ENCODE measurements at places on chromosomes 13 and 19.

DNA sequence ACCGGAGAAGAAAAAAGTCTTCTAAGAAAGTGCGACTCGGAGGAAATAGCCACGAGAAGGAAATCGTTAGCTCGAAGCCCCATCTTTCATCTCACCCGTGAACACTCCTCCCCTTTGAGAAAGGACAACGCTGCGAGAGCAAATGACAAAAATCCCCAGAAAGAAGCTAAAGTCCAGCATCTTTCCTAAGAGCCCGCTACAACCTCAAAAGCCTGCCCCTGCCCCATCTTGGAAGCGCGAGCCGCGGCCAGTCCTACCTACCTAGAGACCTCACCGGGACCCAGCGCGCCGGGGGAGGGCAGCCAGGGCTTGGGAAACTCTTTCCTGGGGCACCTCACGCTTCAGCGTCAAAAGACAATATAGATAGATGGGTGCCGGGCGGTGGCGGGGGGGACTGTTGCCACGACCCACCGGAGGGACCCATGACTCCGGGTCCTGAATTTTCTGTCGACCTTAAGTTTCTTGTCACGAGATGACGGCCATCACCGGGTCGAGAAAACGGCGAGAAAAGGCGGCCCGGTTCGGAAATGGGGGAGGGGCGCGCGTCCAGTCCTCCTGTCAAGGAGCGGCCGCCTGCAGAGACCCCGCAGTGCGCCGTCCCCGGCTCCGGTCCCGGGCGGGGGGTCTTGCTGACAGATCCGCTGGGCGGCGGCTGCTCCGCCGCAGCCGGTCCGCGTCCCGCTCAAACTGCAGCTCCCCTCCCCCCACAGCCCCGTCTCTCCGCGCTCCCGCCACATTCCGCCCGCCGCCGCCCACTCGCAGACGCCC is 65.9 kb downstream of the KCNRG start:
- DNase-seq: no peak

- DNase-seq: no peak
Observed at GRCh38 chr13:21060338-21061028, 903 bp downstream of the LATS2 start.

- no peak for DNase-seq
Observed at GRCh38 chr19:13339869-13340268, 166.4 kb downstream of the CACNA1A start.

DNA sequence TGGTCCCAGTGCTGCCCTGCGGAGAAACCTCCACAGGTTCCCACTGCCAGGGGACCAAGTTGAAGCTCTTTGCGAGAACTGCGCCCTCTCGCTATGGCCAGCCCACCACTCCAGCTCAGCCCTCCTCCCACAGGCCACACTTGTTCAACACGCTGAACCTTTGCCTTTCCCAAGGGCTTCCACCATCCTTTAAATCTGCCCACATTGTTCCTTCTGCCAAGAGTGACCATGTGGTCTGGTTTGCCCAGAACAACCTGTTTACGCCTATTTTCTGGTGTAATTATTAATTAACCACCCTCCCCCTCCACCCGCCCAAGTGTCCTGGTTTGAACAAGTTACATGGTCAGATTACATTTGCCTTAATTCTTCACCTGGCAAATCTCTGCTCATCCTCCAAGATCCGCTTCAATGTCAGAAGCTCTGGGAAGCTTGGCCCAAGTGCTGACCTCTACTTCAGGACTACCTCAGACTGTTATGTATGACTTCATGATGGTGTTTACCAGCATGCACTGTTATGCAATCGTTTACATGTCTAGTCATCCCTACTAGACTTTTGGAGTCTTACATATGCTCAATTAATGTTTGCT is 12.0 kb upstream of the USP12 start:
- no peak for DNase-seq

DNA sequence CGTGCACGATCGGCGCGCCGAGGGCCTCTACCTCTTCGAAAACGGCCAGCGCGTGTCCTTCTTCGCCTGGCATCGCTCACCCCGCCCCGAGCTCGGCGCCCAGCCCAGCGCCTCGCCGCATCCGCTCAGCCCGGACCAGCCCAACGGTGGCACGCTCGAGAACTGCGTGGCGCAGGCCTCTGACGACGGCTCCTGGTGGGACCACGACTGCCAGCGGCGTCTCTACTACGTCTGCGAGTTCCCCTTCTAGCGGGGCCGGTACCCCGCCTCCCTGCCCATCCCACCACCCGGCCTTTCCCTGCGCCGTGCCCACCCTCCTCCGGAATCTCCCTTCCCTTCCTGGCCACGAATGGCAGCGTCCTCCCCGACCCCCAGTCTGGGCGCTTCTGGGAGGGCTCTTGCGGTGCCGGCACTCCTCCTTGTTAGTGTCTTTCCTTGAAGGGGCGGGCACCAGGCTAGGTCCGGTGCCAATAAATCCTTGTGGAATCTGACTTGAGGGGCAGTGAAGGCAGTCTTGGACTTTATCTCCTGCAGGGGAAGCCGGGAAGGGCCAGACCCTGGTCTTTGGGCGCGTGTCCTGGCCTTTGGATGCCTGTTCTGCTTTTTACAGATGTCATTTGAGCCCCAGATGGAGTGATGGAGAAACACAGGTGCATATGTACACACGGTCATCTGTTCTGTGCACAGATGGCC is 2.2 kb downstream of the CLEC11A start:
- no peak for DNase-seq

- no peak for DNase-seq
Observed at GRCh38 chr13:90500569-90500968, 846.9 kb upstream of the MIR17HG start.

DNA sequence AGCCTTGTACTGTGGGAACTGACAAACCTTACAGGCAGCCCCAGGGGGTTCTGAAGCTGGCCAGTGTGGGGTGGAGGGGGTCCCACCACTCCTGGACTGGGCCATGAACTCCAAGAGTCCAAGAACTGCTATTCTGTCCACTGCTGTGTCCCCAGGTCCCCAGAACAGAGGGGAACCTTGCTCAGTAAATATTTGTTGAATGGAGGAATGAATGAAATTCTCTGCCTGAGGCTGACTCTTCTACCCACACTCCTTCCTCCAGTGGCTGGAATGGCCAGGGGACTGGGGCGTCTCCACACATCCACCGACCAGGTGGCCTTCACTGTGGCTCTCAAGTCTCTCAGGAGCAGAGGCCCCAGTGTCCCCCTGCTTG is 11.6 kb downstream of the WIZ start:
- no peak for DNase-seq

DNA sequence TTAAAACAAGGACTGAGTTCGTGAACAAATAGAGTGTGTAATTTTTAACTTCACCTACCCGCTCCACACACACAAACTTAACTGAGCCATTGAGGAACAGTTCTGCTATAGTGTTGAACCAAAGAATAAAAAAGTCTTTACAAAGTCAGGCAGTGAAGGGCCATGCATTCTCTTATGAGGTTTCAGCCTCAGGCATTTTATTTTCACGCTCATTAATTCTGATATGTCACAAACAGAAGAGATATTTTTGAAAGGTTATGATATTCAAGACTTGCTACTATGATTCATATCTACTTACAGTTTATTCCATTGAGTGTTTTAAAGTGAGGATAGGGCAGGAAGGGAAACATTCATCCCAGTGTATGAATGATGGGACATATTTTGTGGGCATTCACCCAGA is 282.2 kb downstream of the SLITRK5 start:
- DNase-seq: no peak

DNA sequence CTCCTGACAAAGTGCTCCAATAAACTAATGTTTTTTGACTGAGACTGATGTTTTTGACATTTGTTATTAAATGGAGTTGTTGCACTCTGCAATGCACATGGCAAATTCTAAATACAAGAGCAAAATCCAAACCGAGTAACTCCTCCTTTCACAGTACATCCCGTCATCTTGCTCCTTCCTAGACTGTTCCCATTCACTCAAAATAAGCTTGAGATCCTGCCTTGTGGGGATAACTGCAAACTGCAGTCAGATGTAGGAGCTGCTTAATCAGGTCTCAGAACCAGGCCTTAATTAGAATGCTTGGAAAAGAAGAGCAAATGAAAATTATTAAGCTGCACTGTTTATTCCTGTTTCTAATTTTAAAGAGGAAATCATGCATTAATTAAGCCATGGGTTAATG is 134.8 kb upstream of the SPRY2 start:
- DNase-seq: no peak
